ENCODE measurements at places on chromosomes 2 and 18. TPM values are rescaled to one million over a fixed set of nuclear protein-coding genes. Genes with fewer than 3 reads are reported as not detected.

- DNase-seq: no peak
These were observed 9.4 kb upstream of the ITGB6 start for GRCh38 chr2:160209516-160209856.

GRCh38 chr18:33673689-33674088 lies 95.7 kb downstream of the ASXL3 start:
- DNase-seq: no peak

Gene APOB
- total RNA-seq: 8.5 TPM

GRCh38 chr2:37324536-37324785 lies 172 bp downstream of the PRKD3 start:
- no peak for DNase-seq

Gene ALKAL2
- total RNA-seq: 5.7 TPM

GRCh38 chr18:67525328-67526099 lies 9.0 kb upstream of the DSEL start:
- DNase-seq: no peak

DNA sequence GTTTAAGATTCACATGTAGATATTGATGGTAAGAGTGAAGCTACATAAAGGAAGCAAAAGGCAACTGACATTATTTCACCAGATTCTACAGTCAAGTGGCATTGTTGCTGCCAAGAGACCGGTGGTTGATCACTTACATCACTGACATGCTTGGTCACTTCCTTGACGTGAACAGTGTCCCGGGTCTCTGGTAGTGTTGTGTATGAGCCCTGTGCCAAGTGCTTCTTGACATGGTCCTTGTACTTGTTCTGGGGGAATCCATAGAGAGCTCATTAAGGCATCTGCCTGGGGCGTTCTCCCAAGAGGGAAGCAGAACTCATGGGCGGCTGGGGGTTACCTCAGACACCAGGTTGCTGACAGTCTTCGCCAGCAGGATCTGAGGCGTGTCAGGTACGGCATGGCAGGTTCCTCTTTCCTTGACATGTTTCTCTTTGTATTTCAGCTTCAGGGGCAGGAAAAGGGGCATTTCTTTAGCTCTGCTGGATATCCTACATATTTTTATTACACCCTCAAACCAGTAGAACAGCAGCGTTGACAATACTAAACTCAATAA lies 116.2 kb downstream of the RIF1 start:
- no peak for DNase-seq

- peak; percentile 77 for DNase-seq
These were observed 16.3 kb downstream of the FBLN7 start for GRCh38 chr2:112154246-112155117.

GRCh38 chr2:66665124-66665984 lies 230.4 kb downstream of the MEIS1 start:
- DNase-seq: no peak

Gene REV1
- 36.0 TPM for total RNA-seq

GRCh38 chr2:52117299-52117698 lies 1085.4 kb upstream of the NRXN1 start:
- DNase-seq: no peak

GRCh38 chr2:78910376-78910775 lies 115.1 kb upstream of the REG3G start:
- no peak for DNase-seq

Gene IL1R1
- total RNA-seq: 407 TPM

Gene RTP5
- total RNA-seq: not detected

Gene NLRC4
- total RNA-seq: 7.9 TPM

Gene CRYGC
- not detected for total RNA-seq

GRCh38 chr2:125667630-125668029 lies 988.3 kb upstream of the GYPC start:
- DNase-seq: no peak

- DNase-seq: peak; percentile 69
These were observed 101.4 kb downstream of the NFATC1 start for GRCh38 chr18:79496978-79497637.

GRCh38 chr2:43217228-43218154 lies 8.9 kb downstream of the ZFP36L2 start:
- no peak for DNase-seq

GRCh38 chr2:138703242-138703641 lies 76.9 kb downstream of the NXPH2 start:
- no peak for DNase-seq

- DNase-seq: no peak
These were observed 322.5 kb downstream of the LPIN1 start for GRCh38 chr2:12068796-12069538.

DNA sequence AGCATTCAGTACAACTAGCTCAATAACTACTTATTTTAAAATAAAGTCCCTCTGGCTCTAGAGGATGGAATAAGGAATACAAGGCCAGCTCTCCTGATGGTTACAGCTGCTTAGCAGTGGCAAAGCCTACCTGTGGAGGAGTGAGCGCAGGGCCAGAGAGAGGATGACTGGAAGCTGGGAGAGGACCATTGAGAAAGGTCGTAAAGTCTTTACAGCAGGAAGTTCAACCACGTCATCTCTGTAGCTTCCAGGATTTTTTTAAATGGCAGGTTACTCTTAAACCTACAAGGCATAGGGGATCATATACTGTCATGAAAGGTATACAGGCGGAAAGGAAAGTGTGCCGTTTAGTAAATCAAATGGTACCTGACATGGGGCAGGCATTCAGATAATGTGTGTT lies 26.3 kb downstream of the ANXA4 start:
- no peak for DNase-seq

Gene CAPN10
- 18.2 TPM for total RNA-seq

GRCh38 chr2:9137379-9138150 lies 69.0 kb upstream of the ASAP2 start:
- no peak for DNase-seq

GRCh38 chr2:35548171-35548570 lies 807.4 kb upstream of the CRIM1 start:
- DNase-seq: no peak

- no peak for DNase-seq
These were observed 291.6 kb downstream of the CMPK2 start for GRCh38 chr2:6574121-6574520.

Gene NEU2
- total RNA-seq: not detected

GRCh38 chr2:210616074-210616473 lies 59.7 kb downstream of the CPS1 start:
- no peak for DNase-seq

- peak; percentile 69 for DNase-seq
These were observed 15.2 kb downstream of the INPP5D start for GRCh38 chr2:233075141-233075965.

- no peak for DNase-seq
These were observed 313.4 kb upstream of the CCDC68 start for GRCh38 chr18:55272510-55273243.

- no peak for DNase-seq
These were observed 59.6 kb downstream of the HDAC4 start for GRCh38 chr2:239341146-239341732.

- DNase-seq: no peak
These were observed 17.1 kb upstream of the CACNB4 start for GRCh38 chr2:152115952-152116351.

Gene MDH1B
- total RNA-seq: 0.19 TPM

Gene KCNJ13
- total RNA-seq: not detected

GRCh38 chr2:101473591-101473910 lies 1.4 kb downstream of the RFX8 start:
- DNase-seq: no peak

Data from mesenteric fat pad (tissue), 1 donor.